ENCODE measurements at places on chromosomes 1 and 21.

DNA sequence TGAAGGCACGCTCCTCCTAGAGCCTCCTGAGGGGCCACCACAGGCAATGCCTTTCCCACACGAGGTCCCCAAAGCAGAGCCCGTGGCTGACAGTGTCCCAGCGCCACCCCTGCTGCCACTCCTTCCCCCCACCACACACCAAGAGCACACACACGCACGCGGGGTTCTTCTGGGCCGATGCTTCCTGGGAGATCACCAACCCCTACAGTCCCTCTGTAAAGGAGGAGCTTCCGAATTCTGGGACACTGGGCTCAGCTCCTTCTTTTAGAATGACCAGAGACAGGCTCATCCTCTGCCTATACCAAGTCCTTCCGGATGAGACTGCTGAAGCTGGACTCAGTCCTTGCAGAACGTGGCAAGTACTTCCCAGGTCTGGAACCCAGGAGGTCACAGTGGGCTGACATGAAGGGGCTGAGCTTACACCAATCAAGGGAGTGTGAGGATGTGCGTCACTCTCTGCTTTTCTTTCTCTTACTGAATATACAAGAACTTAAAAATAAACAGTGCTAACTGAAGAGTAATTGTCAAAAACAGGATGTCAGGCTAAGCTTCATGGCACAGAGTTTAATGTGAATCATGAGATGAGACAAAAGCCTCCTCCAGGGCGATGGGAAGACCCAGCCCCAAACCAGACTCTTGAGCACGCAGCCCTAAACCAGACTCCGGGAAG lies 12.7 kb downstream of the SSU72 start:
- no peak for DNase-seq

GRCh38 chr1:245552331-245552730 lies 397.5 kb downstream of the KIF26B start:
- DNase-seq = no peak

GRCh38 chr21:32137266-32137665 lies 141.6 kb downstream of the MIS18A start:
- no peak for DNase-seq

GRCh38 chr1:220325306-220325995 lies 53.2 kb upstream of the RAB3GAP2 start:
- no peak for DNase-seq

- peak; percentile 9 for DNase-seq
Measured at GRCh38 chr1:35660581-35661473, 19.5 kb upstream of the PSMB2 start.

DNA sequence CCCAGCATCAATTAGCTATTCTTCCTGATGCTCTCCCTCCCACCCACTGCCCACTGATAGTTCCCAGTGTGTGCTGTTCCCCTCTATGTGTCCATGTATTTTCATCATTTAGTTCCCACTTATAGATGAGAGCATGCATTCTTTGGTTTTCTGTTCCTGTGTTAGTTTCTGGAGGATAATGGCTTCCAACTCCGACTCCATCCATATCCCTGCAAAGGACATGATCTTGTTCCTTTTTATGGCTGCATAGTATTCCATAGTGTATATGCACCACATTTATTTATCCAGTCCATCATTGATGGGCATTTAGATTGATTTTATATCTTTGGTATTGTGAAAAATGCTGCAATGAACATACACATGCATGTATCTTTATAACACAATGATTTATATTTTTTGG lies 30.2 kb downstream of the DISC1 start:
- DNase-seq = no peak

DNA sequence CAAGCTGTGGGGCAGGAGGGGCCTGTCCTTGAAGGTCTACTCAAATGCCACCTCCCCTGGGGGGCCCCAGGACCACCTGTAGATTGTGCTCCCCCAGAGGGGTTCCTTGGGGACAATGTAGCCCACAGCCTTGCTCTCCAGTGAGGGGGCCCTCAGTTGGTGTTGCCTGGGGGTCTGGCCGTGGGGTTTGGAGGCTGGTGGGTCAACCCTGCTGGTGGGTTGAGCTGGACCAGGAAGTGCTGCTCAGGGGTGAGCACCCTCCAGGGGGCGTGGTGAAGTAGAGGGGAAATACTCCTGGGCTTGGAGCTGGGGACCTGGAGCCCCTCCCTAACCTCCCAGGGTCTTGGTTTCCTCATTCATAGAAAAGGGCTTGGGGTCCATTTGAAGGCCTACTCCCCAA lies 143.6 kb upstream of the WNT4 start:
- no peak for DNase-seq

GRCh38 chr1:170789063-170789462 lies 125.1 kb downstream of the PRRX1 start:
- no peak for DNase-seq

GRCh38 chr21:15199414-15200383 lies 134.9 kb upstream of the NRIP1 start:
- DNase-seq = no peak

DNA sequence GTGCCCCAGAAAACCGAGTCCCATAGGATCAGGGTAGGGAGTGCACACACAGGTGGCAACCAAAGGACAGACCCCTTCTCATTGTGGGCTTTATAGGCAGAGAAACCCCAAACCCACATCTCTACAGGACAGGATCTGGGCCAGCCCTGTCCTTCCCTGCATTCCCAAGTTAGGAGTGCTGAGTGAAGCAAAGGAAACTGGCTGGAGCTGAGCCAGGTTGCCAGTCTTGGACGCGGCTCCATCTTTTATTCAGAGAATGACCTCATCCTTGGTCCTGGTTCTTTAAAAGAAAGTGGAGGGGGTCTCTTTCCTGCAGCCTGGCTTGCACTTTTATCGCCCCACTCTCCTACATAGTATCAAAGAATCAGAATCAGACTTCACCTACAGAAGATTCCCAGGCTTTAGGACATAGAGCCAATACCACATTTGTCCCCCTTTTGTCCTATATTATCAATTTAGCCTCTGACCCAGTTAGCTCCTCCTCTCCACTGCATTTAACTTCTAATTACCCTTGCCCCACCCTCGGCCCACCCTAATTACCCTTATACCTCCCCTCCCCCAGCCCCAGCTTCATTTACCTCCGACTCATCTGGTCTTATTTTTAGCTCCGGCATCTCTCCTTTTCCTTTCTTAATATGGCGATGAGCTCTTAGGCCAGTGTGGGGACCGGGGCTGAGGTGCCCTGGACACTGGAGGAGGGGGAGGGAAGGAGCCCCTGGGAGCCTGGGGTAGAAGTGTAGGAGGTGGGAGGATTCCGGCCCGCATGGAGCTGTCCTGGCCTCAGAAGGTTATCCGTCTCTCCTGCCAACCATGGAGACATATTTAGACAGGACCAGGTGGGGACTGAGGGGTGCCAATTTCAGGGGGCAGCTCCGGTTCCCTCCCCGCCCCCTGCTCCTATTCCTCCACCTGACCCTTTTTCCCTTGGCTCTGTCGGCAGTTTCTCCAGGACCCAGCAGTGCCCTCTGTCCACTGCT lies at the start of gene CASQ1:
TSS of gene CASQ1 (plus strand) at position 927 of the 977 bp plus-strand sequence. CDS start 177 bp downstream, outside the sequence.
- DNase-seq = no peak

DNA sequence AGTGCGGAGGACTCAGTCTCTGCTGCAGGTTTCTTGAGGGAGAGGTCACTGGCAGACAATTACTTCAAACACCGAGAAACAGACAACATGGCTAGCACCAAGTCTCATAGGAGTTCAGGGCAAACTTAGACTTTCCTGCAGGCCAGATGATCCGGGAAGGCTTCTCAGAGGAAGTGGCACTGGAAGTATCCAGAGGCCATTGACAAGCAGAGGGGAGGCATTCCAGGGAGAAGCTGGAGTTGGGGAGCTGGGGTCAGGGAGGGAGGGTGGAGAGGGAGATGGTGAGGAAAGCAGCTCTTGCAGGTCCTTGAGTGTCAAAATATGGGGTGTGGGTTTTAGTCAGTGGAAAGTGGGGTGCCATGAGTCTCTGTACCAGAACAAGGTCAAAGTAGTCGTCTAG lies 147.9 kb downstream of the KAZN start:
- no peak for DNase-seq

DNA sequence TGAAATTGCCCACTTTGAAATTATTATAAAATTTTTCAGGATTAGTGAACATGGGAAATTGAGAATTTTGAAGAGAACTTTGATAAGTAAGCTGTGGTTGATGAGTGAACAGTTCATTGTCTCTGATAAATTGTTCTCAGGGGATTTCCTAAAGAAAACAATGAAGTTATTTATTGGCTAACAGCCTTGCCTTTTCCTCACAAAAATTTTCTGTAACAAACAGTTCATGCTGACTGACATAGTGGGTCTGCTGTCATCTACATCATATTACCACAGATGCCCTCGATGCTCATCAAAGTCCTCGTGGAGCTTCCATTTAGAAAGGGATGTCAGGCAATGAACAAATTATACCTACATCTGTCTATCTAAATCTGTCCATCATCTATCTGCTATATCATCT lies 113.4 kb downstream of the PTBP2 start:
- DNase-seq = no peak

GRCh38 chr1:74396933-74397332 lies 115.5 kb downstream of the LRRC53 start:
- DNase-seq = no peak

- no peak for DNase-seq
Measured at GRCh38 chr1:118300808-118301207, 115.8 kb upstream of the SPAG17 start.

- DNase-seq = no peak
Measured at GRCh38 chr1:214862421-214862820, 220.1 kb upstream of the KCNK2 start.

GRCh38 chr1:157734321-157734720 lies 33.8 kb upstream of the FCRL3 start:
- DNase-seq = no peak

- DNase-seq = no peak
Measured at GRCh38 chr1:200374569-200375295, 35.1 kb downstream of the ZNF281 start.

DNA sequence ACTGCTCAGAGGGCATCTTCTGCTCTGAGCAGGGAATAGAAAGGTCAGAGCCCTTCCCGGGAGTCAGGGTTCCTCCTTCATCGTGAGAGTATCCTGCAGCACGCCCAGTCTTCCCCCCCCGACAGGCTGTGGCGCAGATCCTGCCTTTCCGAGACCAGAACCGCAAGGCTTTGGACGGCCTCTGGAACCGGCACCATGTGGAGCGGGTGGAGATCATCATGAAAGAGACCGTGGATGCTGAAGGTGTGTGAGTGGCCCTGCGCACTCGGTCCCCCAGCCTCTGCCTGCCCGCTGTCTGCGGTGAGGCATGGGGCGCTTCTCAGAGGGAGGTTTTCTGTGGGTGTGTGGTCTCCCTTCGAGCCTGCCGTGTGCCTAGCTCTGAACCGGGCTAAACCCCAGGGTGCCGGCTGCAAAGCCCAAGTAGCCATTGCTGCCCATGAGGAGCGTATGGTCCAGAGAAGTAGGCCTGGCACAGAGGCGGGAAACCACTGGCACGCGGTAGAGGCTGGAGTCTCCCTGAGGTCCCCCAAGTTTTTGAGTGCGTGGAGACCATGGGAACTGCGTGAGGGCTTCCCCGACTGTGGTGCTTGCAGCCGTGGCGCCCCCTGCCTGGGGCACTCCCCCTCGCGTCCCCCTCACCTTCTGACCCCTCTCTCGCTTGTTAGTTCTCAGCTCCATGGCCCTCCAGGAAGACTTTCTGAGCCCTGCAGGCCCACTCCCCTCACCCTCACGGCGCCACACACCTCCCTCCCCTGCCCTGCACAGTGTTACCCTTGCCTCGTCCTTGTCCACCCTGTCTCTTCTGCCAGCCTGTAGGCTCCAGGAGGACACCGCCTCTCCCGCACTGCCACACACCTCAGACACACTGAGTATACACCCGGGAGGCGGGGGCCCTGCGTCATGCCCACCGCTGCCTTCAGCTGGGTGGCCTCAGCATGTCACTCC lies 12.5 kb downstream of the H6PD start:
- DNase-seq = no peak

DNA sequence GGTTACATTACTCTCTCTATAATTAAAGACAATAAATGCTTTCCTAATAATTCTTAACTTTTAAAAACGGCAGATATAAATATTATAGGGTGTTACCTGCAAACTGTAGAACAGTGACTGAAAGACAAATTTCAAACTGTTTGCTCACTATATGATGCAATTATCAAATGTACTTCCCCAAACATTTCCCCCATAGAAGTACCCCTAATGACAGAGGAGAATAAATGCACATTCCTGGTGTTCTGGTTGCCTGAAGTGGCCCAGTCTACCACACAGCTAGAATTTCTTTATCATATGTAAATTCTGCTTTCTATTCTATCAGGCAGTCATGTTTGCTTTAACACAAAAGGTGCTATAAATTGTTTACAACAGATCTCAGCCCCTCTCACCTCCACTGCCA lies 70.4 kb downstream of the VAV3 start:
- no peak for DNase-seq

Measured in activated CD8-positive, alpha-beta T cell treated with anti-CD3 and anti-CD28 coated beads for 36 hours (primary cell).